ENCODE measurements at places on chromosomes 12 and 14. TPM values are rescaled to one million over a fixed set of nuclear protein-coding genes. Genes with fewer than 3 reads are reported as not detected.

GLIPR1L2 gene
- 0.20 TPM for polyA plus RNA-seq

DNA sequence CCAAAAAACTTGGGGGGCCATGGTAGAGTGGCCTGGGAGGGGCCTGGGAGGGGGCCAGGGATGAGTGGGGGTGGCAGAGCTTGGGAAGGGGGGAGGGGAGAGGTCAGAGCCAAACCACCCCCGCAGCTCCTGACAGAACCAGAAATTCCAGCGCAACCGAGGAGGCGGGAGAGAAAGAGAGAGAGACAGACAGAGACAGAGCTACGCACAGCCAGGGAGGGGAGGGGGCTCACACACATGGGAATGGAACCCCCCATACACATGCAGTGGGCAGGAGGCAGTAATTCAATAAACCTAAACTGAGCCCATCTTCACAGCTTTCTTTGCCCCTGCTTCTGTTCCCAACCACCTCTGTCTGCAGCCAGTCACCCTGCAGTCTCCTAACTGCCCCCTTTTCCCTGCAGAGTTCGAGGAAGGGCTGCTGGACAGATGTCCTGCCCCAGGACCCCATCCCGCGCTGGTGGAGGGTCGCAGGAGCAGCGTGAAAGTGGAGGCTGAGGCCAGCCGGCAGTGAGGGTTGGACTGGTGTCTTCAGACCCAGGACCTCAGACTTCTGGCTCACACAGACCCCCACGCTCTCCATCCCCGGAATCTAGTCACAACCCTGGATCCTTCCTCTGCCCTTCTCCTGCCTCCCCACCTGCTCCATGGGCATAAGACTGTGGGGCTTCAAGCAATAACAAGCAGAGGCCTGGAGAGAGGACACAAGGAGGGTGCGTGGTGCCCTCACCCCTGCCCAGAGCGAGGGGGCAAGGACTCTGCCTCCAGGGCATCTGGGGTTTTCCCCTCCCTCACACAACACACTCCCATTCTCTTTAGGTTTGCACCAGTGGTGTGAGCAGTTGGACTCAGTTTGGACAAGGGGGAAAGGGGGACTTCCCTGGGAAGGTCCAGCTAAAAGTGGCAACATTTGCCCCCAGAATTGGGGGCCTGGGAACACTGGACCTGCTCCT is 5.6 kb downstream of the NAB2 start:
- no peak for DNase-seq

RNASE1 gene
- not detected for polyA plus RNA-seq

DNA sequence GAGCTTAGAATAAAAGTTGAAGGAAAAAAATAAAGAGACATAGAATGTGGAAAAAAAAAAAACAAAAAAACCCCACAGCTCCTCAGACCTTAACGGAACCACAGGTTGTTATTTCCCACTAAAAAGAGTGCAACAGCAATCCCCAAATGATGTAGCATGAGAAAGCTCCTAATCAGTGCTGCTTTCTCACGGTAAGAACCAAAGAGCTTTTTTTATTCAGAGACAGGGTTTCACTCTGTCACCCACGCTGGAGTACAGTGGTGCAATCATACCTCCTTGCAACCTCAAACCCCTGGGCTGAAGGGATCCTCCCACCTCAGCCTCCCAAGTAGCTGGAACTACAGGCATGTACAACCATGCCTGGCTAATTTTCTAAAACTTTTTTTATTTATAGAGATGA is 13.3 kb downstream of the NDUFA12 start:
- DNase-seq, result no peak

DNA sequence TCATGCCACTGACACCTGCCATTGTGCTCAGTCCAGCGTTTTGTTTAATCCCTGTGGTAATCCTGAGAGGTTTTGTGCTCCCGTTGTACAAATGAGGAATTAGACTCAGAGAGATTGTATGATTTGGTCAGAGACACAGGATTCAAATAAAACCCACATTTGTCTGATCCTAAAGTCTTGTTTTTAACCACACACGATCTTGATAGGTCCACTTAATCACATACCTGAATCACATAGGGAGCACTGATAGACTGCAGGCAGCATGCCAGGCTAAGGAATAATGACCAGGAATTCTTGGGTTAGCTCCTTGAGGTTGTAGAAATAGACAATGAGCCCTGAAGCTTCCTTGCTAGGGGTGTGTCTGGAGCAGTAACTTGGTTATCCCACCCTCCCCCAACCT is 202.6 kb upstream of the RGS6 start:
- DNase-seq, result no peak

- DNase-seq, result peak; percentile 54
Observed at GRCh38 chr12:13233830-13234641, 37.5 kb downstream of the EMP1 start.

RDH16 gene
- not detected for polyA plus RNA-seq

- DNase-seq, result no peak
Observed at GRCh38 chr14:51938137-51938536, 51.2 kb upstream of the RTRAF start.
